Spleen (tissue), 13 donors: ENCODE measurements at places on chromosomes 6 and 20.
A peak's percentile ranks its signal among the peaks of the same experiment; 100 is the strongest.

DNA sequence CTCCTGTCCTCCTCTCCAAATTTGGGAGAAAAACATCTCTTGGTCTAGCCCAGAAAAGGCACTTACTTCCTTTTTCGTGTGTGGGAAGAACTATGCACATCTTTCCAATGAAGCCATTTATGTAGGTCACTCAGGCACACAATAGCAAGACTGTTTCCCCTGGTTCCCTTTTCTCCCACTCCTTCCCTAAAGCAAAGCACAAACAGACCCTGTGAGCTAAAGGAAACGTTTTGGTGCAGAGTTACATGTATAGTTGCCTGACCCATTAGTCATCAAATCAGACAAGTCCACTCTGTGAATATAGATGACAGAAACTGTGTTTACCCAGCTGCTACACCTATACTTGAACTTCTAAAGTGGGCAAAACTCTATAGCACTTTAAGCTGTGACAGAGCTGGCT, 474.6 kb downstream of the COL12A1 start:
- no peak for DNase-seq

GRCh38 chr6:149984773-149985172, 21.0 kb downstream of the ULBP1 start:
- no peak for DNase-seq

DNA sequence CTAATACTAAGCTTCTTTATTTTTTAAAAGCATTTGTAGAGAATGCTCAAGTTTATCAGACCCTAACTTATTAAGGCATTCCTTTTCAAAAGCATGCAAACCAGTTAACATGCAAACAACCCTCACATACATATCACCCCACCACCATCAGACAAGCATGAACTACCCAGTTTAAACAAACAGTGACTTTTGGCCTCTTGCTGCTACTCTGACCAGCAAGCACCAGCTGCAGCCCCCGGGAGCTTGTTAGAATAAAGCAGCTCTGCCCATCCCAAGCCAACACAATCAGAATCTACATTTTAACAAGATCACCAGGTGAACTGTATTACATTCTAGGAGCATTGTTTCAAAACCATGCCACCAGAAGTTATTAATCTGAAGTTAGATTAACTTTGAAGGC, 5.9 kb upstream of the NUP153 start:
- no peak for DNase-seq

GRCh38 chr6:75128878-75129570, 76.8 kb downstream of the COL12A1 start:
- DNase-seq: no peak

- DNase-seq: peak; percentile 19
Measured at GRCh38 chr6:170145272-170145592, 145.6 kb downstream of the DLL1 start.

- DNase-seq: no peak
Measured at GRCh38 chr20:42067174-42067573, 449.0 kb upstream of the CHD6 start.

DNA sequence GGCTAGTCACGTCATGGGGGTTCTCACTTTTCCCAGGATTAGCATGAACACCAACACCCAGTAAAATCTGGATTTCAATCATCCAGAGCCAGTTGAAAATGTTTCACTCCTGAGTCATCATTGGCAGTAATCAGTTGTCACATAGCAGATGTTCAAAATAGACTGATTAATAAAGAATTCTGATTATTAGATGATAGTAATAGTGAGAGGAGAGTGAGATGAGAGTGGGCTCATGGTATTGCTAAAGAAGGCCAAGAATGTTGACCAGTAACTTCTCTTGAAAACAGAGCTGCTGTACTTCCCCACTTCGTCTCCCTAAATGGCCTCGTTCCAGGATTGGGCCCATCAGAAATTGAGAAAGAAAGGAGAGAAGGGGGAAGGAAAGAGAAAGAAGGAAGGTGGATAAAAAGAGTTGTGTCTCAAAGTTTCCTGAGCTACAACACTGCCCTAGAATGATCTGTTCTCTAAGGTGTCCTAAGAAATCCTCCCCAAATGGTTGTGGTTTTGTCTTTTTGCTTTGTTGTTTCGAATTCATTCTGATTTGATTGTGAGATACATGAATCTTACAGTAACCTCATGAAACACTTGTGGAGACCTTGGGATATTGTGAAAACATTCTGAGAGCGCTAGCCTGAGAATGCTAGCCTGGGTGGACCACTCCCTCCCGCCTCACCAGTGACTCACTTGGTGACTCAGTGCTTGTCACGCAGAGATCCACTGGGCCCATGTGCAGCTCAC, 502.2 kb upstream of the JARID2 start:
- peak; percentile 81 for DNase-seq
